ENCODE measurements at places on chromosomes 12 and 14.

GRCh38 chr12:89156862-89157262, 195.4 kb downstream of the DUSP6 start:
- DNase-seq, result no peak

GRCh38 chr14:26694521-26694920, 96.7 kb upstream of the NOVA1 start:
- no peak for DNase-seq

DNA sequence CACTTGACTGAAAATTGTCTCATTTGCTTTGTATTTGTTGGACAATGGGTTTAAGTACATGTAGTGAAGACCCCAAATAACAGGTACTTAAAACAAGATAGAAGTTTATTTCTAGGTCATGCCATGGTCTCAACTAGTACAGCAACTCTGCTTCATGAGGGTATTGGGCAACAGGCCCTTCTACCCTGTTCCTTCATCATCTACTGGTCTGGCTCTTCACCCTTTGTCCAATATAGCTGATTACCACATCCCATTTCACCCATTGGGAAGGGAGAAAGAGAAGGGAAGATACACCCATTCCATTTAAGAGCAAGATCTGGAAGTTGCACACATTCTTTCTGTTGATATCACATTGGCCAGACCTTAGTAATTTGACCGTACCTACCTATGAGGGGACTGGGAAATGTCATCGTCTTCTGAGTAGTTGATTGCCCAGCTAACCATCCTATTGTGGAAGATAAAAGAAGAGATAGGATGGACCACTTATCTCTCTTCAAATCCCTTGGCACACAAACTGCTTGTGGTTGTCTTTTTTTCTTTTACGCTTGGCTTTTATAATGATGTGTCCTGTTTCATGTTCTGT, 104.6 kb downstream of the DIP2B start:
- DNase-seq, result no peak

DNA sequence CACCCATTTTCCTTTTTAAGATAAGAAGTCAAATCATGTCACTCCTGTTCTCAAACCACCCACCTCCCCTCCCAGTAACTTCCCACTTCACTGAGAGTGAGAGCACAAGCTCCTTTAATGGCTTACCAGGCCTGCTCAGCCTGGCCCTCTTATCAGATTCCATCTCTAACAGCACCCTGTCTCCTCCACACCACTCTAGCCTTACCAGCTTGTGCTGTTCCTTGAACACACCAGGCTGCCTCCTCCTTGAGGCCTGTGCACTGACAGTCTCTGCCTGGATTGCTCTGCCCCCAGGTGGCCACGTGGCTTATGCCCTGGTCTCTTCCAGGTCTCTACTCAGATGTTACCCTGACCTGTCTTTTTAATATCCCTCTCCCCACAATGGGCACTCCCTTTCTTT, 40.1 kb upstream of the EVL start:
- no peak for DNase-seq

All from tibial nerve (tissue), 4 donors.